Stimulated activated CD8-positive, alpha-beta memory T cell treated with anti-CD3 and anti-CD28 coated beads, Interleukin-15, amount 100 ng/mL, for 1 hour (primary cell): ENCODE measurements at places on chromosomes 3 and 15.

GRCh38 chr3:154251610-154252009, 72.7 kb downstream of the DHX36 start:
- DNase-seq = no peak

GRCh38 chr15:28026221-28026620, 72.9 kb downstream of the OCA2 start:
- no peak for DNase-seq

- no peak for DNase-seq
These were observed 446.7 kb upstream of the PROK2 start for GRCh38 chr3:72231439-72232196.

DNA sequence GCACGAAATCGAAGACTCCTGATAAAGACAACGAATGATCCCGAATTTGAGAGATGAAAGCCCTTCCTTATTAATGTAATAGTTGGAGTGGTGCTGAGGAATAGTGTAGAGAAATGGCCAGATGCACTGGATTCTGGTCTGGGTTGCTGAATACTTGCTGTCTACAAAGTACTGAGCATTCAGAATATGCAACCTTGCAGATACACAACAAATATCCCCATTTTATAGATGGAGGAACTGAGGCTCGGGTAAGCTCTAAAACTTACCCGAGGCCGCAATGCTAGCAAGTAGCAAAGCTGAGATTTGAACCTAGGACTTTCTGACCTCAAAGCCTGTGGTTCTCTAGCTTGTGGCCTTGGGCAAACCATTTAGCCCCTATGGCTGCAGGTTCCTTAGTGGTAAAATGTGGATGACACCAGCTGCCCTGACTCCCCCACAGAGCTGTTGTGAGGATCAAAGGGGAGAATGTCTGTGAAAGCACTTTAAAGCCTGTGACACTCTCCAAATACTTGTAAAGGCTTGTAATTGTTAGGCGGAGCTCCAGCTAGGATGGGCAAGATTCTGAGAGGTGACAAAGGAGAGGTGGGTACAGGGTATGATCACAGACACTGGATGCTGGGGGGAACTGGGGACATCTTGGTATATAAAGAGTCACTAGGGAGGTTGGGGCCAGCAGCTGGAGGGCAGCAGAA, 39.8 kb downstream of the FOXB1 start:
- DNase-seq = no peak

DNA sequence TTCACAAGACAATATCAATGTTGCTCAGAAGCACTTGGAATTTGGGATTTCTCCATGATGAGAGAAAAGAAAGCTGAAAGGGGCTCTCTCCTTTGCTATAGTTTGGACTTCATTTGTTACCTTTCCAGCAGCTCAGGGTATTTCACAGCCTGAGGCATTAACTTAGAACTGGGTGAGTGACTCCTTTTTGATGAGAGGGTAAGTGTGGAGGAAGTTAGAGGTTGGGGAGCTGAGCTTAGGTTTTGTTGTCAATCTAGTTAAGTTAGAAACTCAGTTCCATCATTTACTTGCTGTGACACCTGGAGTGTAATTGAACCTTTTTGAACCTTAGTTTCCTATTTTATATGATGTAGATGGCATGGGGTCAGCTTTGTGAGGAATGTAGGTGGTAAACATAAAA, 359.1 kb downstream of the PDCD6IP start:
- DNase-seq = no peak

DNA sequence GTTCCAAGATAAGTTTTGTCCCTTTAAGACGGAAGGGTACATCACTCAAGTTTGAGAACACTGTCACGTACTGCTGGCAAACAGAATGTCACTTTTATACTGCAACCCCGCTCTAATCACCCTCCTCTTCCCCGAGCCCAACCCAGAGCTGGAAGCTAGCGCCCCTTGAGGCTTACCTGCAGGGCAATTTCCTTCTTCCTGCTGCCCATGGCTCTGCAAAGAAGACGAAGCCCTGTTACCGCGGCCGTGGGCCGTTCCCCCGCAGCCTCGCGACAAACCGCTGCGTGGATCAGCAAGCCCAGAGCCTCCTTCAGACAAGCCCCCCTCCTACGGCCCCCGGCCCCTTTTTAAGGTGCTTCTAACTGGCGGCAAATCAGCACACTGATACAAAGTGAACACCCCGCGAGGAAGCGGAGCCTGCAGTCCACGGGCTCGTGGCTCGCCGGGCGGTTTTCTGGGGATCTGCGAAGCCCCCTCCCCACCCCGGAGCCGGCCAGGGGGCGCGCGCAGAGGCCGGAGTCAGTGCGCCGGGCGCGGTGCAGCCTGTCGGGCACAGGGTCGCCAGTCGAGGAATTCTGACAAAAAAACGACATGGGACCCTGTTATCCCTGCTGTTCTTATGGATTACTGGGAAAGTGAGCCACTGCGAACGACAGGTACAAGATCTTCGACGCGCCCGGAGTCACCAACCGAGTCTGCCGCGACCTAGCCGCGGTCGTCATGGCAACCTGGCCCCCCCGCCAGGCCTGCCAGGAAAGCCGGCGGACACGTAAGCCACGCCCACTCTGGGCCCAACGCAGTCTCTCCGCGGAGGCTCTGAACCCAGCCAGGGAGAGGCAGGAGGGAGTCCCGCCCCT, at the start of gene NME9:
TSS of gene NME9 (minus strand) at position 725 of the 857 bp plus-strand sequence. CDS start at position 209, 516 bp downstream.
- DNase-seq = peak; percentile 76

DNA sequence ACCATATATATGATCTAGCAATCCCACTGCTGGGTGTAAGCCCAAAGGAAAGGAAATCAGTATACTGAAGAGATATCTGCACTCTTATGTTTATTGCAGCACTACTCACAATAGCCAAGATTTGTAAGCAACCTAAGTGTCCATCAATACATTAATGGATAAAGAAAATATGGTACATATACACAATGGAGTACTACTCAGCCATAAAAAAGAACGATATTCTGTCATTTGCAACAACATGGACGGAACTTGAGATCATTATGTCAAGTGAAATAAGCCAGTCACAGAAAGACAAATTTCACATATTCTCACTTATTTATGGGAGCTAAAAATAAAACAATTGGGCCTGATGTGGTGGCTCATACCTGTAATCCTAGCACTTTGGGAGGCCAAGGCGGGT, 21.9 kb upstream of the ARNT2 start:
- DNase-seq = no peak

GRCh38 chr15:58247855-58248842, 110.0 kb downstream of the AQP9 start:
- no peak for DNase-seq

- DNase-seq = no peak
These were observed 12.3 kb downstream of the CA12 start for GRCh38 chr15:63369296-63369695.

DNA sequence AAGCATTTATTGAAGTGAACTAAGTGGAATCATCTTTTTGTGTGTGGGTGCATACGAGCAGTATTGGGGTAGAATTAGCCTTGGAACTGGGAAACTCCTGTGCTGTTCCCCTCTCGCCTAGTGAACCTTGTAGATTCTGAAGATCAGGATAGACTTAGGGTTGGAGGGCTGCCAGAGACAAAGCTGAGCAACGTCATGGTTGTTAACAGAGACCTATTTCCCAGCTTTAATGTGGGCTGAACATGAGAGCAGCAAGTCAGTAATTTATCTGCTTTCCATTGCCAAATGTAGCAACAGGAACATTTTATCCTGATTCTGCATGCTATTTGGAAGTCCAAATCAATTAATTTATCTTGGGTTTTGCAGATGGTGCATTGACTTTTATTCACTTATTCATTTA, 246.6 kb downstream of the IL20RB start:
- DNase-seq = no peak

- DNase-seq = no peak
These were observed 319.1 kb upstream of the TBL1XR1 start for GRCh38 chr3:177516158-177517011.

DNA sequence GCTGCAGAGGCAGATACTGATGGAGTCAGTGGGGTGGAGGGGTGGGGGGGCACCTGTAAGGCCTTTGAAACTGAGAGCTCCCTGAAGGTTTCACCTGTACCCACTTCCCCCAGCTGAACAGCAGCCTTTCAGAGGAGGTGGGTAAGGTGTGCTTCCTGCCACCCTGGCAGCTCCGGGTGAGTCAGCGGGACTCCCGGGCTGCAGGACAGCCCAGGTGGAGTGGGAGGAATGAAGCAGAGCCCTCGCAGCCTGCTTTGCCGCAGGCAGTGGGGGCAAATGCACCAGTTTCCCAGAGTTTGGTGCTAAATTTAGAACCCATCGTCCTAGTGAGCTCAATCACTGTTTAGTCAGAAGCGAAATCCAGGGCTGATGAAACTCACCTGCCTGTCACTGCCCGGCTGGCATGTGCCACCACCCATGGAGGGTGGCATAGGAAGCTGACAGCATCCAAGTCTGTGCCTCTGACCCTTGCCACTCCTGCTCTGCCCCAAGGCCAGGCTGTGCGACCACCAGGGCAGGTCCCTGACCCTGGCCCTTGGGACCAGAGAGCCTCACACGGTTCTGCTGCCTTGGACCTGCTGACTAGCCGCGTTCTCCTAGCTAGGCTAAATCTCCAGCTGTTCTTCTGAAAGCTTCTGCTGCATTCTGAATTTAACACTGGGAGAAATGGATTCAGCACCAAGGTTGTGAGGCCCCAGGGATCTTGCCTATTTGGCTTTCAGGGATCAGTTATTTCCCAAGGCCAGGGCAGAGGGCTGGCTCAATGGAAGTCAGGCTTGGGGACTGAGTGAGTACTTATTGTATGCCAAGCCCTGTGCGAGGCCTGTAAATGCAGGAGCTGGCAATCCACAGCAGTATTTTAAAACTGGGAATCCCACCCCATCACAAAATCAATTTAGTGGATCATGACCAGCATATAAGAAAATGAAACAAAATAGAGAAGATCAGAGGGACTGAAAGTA, 67.3 kb upstream of the RASGRF1 start:
- no peak for DNase-seq

DNA sequence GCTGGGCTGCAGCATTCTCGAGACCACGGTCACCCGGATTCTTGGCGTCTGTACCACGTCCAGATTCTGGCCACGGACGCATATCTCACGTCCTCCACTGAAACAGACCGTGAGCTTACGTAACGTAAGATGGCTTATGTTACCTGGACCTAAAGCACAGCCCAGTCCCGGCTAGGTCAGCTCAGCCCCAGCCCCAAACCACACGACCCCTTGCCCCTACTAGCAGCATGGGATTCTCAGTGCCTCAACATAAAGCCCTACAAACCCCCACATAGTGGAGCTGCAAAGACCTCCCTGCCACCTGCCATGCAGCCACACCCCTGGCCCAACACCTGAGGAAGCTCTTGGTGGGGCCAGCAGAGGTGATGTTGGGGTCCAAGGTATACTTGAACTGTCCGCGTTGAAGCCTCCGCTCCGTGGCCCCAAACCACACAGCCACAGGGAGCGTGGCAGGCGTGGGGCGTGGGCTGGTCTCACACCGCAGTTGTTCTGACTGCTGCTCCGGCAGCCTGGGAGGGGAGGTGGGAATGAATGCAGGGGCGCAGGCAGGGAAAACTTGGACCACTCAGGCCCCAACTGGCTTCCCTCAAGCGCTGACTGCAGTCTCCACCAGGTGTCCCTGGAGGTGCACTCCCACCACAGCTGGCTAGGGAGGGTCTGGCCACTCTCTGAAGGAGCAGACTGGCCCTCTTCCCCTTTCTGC, 14.5 kb downstream of the PLXNB1 start:
- no peak for DNase-seq

DNA sequence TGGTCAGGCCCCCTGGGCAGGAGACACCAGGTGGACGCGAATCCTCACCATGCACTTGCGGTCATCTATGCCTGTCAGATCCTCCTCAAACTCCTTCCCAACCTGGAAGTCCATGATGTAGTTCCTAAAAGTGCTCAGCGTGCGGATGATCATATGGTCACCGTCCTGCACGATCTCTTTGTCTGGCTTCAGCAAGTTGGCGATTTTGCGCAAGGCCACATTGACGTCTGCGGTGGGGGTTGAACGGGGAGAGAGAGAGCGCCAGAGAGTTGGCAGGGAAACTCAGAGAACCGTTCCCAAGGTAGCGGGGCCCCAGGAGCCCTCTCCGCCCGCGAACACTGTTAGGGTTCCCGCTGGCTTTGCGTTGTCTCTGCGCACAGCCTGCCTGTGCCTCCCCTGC, 809 bp downstream of the RBP1 start:
- DNase-seq = no peak

DNA sequence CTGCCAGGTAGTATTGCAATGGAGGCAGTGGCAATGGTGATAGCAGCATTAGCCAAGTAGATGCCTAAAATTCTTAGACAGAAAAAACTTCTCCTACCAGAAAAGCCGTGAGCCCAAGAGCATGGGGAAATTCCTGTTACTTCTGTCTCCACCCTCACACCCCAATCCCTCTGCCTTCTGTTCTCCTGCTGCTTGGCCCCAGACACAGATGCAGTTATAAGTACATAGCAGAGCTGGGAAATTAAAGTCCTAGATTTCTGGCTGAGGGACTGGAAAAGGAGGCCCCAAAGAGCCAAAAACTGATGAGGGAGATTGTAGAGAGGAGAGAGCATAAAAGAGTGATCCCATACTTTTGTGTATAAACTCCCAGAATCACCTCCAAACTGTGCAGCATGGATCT, 166.9 kb downstream of the SMAD6 start:
- no peak for DNase-seq

- DNase-seq = no peak
These were observed 62.7 kb downstream of the PXYLP1 start for GRCh38 chr3:141294301-141294700.
